Activated CD8-positive, alpha-beta memory T cell treated with anti-CD3 and anti-CD28 coated beads for 24 hours (primary cell): ENCODE measurements at places on chromosomes 12 and 14.

DNA sequence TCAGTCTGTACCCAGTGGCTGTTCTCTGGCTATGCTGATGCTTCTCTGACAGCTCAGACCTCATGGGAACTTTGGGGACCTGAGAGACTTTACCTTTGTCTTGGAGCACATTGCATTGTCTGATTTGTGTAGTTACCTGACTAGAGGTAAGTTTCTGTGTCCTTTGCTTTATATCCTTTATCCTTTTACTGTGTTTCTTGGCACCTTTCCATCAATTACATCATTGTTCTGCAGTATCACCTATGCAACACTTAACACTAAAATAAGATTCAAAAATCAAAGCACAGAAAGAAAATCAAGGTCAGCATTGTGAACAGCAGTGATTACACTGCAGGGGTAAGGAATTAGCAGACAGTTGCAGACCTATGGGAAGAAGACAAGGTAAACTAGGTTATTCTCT, 43.8 kb downstream of the SLC35F4 start:
- DNase-seq: no peak

DNA sequence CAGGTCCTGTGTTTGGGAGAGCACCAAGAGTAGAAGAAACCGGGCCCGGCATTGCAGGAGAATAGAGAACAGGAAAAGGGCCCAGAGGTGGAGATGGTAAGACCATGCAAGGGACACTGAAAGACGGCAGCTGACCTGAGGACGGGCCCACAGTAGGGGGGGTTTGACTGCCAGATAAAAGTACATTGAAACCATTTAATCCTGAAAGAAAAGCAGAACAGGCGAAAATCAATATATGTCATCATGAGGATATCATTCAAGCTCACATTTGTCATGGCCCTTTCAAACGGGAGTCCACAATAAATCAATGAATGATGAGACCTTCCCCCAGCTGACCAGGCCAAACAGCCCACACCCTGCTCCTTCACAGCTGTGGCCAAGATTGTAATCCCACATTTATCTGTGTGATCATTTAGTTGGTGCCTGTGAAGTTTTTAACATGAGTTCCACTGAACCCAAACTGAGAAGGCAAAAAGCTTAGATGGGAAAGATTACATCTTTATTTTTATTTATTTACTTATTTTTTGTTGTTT, 39.5 kb downstream of the E2F7 start:
- no peak for DNase-seq

DNA sequence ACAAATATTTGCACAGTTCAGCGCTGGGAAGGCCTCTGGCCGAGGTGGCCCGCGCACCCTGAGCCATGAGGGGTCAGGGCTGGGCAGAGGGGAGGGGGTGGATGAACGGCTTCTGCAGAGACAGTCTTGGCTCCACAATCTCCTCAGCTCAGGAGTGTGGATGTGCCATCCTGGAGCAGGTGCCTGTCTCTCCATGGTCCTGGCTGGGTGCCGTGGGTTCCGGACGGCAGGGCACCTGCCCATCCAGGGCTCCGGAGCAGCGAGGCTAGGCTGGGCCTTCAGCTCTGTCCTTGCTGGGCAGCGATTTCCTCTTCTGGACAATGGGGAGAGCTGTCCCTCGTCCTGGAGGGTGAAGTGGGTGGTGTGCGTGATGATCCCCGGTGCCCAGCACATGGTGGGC, 55.6 kb downstream of the KIF26A start:
- DNase-seq: no peak

- DNase-seq: no peak
Measured at GRCh38 chr12:22866406-22866805, 241.4 kb downstream of the ETNK1 start.

- no peak for DNase-seq
Measured at GRCh38 chr14:89435492-89435891, 18.5 kb upstream of the FOXN3 start.

GRCh38 chr12:120759591-120760348, 34.1 kb downstream of the ACADS start:
- DNase-seq: no peak

DNA sequence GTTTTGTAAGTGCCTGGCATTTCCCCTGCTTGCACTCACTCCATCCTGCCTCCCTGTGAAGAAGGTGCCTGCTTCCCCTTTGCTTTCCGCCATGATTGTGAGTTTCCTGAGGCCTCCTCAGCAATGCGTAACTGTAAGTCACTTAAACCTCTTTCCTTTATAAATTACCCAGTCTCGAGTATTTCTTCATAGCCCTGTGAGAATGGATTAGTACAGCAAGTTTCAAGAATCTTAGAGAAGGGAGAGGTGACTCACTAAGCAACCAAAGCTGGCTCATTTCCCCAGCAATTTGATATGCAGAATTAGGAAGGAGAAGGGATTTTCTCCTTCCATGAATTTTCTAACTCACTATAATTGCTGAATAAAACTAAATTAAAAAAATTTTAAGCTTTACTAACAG, 251.0 kb upstream of the FOXG1 start:
- no peak for DNase-seq

GRCh38 chr12:47947341-47947740, 16.1 kb upstream of the TMEM106C start:
- no peak for DNase-seq

GRCh38 chr14:68958553-68958952, 20.5 kb downstream of the ACTN1 start:
- no peak for DNase-seq

DNA sequence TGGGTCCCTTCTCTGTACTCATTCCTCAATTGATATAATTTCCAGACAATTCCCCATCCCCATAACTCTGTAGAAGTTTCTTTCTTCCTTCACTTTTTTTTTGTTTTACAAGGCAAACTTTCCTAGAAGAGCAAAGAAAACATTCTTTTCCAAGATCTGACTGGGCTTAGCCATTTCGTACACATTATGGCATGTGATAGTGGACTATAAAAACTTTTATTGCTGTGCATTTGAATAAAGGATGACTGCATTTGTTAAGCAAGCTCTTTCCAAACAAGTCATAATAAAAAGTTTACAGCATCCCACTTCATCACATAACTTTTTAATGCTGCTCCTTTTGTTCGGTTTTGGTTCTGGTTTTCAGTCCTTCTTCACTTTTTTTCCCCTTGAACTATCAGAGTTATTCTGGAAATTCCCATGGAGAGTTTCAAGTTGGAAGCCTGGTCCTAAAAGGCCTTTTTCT, 231.0 kb upstream of the HMGA2 start:
- DNase-seq: no peak

DNA sequence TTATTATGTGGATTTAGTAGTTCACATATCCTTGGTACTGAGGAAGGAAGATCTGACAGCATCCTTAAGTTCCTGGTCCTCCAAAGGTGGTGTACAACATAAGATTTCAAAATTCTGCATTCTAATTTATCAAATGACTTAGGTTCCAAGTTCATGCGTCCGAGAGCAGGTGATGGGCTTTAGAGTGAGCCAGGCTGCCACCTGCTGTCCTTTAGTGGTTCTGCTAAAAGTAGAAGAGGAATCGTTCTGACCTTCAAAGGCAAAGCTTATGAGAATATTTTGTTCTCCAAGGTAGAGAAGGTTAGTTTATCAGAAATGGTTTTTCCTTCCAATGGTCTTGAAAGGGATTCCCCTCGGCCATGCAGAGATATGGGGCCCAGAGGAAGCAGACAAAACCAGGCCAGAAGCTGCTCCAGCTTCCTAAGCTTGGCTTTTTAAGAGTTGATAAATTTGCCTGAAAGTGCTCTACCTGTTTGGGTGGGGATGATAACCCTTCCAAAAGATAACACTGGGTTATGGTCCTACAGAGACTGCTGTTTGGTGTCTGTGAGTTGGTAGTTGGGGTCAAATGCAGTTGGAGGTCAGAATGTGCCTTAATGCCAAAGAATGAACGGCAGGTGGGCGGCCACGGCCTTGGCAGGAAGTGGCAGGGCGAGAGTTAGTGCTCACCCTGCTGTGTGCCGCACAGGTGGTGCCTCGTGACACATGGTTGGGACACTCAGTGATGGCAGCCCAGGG, 29.1 kb upstream of the LRTM2 start:
- peak; percentile 82 for DNase-seq

DNA sequence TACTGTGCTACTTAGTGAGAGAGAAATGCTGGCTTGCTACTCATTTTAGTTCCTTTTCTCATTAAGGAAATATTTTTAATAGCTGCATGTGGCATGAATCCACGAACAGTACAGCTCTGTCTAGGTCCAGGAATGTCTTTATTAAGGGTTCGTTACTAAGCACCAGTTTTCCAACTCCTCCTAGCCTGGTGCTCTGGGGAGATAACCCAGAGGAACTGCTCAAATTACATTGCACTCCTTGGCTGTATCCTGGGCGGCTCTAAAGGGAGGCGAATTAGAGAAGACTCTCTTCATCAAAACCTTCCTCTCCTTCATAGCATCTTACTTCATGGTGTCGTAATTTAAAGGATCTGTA, 101.3 kb downstream of the PPM1A start:
- DNase-seq: no peak

DNA sequence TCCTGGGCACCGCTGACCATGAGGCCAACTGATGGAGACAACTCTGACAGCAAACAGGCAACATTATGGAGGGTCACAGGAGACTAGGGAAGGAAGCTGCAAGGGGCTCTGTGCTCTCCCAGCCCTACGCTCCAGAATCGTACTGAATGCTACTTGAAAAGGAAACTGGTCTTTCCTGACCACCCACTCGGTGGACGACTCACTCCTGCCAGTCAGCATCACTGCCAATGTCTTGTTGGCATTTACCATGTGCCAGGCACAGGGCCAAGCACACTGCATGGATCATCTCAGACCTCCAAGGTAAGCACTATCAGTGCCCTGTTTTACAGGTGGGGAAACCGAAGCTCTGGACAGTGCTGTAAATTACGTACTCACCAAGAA, 38.0 kb downstream of the CCDC85C start:
- no peak for DNase-seq

GRCh38 chr12:11752403-11753149, 103.1 kb downstream of the ETV6 start:
- no peak for DNase-seq

- no peak for DNase-seq
Measured at GRCh38 chr12:46553266-46553665, 180.7 kb upstream of the SLC38A2 start.

- no peak for DNase-seq
Measured at GRCh38 chr12:46260124-46260912, 8.5 kb downstream of the SLC38A1 start.

- no peak for DNase-seq
Measured at GRCh38 chr12:2284857-2285256, 232.1 kb downstream of the CACNA1C start.

- DNase-seq: no peak
Measured at GRCh38 chr14:73477618-73478266, 13.0 kb upstream of the RIOX1 start.

DNA sequence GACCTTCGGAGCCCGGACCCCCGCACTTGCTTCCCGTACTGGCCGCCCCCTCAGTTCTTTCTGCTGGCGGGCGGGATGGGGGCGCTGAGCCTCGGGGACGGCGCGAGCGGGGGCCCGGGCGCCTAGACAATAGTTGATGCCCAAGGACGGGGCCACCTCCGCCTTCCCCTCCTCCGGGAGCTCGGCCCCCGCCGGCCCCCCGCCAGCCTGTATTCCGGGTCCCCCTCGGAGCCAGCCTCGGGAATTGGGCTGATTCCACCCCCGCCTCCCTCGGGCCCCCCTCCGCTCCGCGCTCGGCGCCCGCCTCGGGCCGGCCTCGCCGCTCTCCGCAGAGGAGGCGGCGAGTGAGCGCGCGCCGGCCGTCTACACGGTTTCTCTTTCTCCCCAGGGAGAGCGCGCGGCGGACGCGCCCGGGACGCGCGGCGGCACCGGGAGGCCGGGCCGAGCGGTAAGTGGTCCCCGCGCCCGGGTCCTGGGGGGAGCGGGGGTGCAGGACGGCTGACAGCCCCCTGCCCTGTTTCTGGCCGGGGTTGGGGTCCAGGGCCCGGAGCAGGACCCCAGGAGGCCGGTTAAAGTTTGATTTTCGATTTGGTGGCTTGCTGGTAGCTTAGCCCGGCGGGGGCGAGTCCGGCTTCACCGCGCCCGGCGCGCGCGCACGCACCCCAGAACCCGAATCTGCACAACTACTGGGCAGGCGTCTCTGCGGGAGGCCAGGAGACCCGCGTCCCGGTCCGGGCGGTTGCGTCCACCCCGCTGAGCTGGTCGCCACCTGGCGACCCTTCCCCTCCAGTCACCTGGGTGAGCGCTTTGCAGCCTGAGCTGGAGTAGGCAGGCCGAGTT, 413.7 kb downstream of the PCNX1 start:
- DNase-seq: peak; percentile 87

- peak; percentile 26 for DNase-seq
Measured at GRCh38 chr14:92480856-92481255, 32.7 kb upstream of the RIN3 start.

- no peak for DNase-seq
Measured at GRCh38 chr12:31206038-31206670, 119.8 kb downstream of the SINHCAF start.

- no peak for DNase-seq
Measured at GRCh38 chr14:45716572-45716971, 463.6 kb upstream of the MIS18BP1 start.

- no peak for DNase-seq
Measured at GRCh38 chr14:37048666-37049071, 123.7 kb downstream of the SLC25A21 start.

DNA sequence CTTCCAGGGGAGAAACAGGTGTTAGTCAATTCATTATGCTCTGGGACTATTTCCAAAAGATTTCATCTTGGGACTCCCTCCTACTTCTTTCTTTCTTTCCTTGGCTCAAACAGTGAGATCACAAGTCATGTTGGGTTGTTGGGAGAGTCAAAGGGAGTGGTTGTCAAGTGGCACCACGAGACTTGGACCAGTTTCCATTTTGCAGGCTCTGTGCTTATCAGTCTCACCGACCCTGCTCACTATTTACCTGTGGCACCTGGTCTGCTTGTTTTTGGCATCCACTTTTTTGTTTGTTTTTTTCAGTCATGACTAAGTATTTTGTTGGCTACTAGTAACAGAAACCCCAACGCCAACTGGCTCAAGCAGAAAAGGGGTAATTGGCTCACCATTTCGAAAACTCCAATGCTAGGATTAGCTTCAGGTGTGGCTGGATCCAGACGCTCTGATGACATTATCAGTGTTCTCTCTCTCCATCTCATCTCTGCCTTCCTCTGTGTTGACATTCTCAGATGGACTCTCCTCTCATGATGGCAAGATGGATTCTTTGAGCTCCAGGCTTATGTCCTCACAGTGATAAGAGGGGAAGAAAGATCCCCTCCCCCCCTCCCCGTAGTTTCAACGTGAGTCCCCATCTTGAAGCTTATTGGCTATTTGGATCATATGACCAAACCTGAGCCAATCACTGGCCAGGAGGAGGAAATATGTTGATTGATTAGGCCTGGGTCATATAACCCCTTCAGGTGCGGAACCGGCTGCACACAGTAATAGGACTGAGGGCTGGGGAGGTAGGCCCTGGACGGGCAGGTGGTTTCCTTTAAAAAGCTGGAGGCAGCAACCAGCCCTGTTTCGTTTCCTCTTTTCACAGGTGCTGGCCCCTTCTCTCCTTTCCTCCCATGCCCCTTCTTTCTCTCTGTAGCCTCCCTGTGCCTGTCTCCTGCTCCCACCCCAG, 84.2 kb downstream of the AACS start:
- DNase-seq: no peak

- no peak for DNase-seq
Measured at GRCh38 chr12:1117371-1117770, 126.3 kb downstream of the ERC1 start.

- no peak for DNase-seq
Measured at GRCh38 chr12:51008329-51009055, 17.7 kb downstream of the SLC11A2 start.

GRCh38 chr14:60184146-60184904, 19.1 kb upstream of the DHRS7 start:
- DNase-seq: no peak
